ENCODE measurements at places on chromosomes 12 and 14.

- DNase-seq, result no peak
These were observed 23.0 kb downstream of the GLRX5 start for GRCh38 chr14:95557832-95558231.

DNA sequence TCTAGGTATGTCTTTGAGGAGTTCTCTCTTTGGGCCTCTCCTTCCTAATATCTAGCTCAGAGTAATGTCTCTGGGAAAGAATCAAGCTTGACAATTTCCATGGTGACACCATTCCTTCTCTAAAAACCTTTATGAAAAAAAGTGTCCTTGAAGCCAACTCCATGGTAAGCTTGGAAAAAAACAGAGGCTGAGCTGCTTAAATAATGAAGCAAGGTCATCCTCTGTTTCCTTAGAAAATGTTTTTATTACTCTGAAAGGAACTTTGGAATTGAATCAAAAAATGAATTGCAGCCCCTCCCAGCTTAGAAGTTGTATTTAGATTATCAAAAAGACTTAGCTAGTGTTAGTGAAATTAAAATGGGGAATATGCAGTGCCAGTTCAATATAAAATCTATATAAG lies 166.1 kb upstream of the KITLG start:
- DNase-seq, result no peak

GRCh38 chr14:92481386-92481785 lies 32.2 kb upstream of the RIN3 start:
- no peak for DNase-seq

DNA sequence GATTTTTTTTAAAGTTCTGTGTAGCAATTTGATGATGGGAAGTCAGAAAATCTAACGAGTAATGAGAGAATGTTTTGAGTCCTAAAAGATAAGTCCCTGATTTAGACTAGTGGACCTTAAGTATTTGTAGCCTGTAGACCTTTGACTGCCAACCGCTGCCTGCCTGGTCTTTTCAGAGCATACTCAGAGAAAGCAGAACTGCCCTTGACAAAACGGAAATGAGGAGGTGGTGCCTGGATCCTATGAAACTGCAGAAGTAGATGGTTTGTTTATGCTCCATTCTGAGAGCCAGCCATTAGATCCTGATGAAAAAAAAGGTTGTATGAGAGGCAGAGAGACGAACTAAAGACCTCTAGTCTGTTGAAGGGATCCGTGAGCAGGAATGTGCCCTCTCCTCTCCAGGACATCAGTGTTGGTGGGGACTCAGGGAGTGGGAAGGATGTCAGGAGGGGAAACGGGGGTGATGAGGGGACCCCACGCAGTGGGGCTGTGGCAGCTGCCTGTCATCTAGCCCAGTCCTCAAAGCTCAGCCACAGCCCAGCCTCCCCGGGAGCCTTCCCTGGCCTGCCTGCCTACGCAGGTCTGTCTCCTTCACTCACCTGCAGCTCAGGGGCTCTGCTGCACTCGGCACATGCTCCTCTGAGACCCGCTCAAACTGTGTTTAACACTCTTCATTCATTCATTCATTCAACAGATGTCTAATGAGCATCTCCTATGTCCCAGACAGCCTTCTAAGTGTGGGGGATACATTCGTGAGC lies 447.5 kb downstream of the AACS start:
- no peak for DNase-seq

DNA sequence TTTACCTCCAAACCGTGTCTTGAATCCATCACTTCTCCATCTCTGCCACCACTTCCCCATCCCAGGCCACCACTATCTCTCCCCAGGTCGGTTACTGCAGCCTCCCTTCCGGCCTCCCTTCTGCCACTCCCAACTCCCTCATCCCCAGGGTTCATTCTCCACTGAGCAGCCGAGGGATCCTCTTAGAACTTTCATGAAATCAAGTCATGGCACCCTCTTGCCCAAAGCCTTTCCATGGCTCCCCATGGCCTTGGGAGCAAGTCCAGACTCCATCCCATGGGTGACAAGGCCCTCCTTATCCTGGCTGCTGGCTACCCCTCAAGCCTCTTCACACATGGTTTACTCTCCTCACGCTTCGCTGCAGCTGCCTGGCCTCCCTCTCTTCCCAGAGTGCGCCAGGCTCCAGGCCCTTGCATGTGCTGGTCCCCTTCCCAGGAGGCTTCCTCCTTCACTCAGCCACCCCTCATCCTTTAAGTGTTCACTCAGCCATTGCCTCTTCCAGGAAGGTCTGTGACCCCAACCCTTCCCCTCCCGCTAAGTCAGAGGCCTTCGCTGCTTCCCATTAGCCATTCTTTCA lies 17.9 kb upstream of the SH2B3 start:
- no peak for DNase-seq

GRCh38 chr12:101925935-101926334 lies 48.6 kb downstream of the DRAM1 start:
- no peak for DNase-seq

GRCh38 chr12:98062464-98063245 lies 452.7 kb upstream of the TMPO start:
- no peak for DNase-seq

GRCh38 chr12:111068290-111068689 lies 147.9 kb upstream of the MYL2 start:
- peak; percentile 22 for DNase-seq

GRCh38 chr12:107530701-107531100 lies 154.9 kb upstream of the PWP1 start:
- DNase-seq, result no peak

- DNase-seq, result no peak
These were observed 46.5 kb downstream of the PTPRO start for GRCh38 chr12:15368812-15369211.

- no peak for DNase-seq
These were observed 54.6 kb downstream of the ACTN1 start for GRCh38 chr14:68924186-68925158.

DNA sequence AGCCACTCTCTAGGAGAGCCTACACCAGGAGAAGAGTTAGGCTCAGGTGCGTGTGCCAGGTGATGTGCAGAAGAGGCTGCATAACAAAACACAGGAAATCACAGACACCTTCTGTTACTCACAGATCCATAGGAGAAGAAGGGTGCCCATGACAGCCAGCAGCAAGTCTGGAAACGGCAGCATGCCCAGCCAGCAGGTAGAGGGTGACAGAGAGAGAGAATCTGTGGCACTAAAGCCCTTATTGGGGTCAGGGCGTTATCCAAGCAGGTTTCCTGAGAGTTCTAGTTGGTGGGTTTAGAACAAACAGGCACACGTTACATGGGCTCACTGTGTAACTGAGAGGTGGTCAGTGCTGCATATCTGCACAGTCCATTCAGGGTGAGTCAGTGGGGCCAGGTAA lies 14.9 kb upstream of the SLC8A3 start:
- no peak for DNase-seq

GRCh38 chr12:50219544-50219943 lies 52.4 kb upstream of the CERS5 start:
- no peak for DNase-seq

- no peak for DNase-seq
These were observed 35.4 kb upstream of the SPPL3 start for GRCh38 chr12:120939523-120939922.

DNA sequence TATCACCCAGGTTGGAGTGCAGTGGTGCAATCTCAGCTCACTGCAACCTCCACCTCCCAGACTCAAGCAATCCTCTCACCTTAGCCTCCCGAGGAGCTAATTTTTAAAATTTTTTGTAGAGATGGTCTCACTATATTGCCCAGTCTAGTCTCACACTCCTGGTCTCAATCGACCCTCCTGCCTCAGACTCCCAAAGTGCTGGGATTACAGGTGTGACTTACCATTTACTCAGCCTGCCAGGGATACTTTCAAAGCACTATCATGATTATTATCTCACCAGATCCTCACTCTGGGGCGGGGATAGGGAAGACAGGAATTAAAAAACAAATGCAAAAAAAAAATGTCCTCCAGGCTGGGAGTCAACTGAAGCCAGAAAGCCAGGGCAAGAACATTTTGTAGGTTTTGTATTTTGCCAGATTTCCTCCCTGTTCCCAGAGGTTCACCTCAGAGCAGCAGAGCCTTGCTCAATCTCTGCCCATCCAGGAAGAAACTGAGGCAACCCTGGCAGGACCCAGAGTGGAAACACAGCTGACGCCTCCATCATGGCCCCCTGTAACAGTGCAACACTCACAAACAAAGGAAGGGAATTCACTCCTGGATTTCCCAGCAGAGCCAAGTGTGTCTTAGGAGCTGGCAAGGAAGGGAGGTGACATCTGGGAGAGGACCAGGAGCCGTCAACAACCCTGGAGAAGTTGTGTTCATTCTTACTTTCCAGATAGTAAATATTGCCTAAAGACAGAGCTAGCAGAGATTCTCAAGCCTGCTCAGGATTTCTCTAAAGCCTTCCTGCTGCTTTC lies 73.9 kb downstream of the IRF2BPL start:
- DNase-seq, result no peak

DNA sequence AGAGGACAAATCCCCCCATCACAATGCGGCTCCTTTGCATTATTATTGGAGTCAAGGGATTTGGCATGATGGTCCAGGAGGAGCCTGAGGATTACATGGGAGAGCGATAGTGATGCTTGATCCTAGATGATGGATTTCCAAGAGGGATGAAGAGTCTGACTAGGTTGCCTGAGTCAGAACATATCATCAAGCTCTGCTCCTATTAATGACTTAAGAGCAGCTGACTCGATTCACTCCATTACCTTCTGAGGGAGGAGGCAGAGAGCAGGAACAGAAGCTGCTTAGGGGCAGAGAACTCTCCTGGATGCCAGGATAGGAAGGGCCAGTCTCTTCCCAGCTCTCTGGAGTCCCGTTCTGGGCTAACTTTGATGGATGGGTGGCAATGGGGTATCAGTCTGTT lies 54.0 kb upstream of the CISTR start:
- DNase-seq, result no peak

- DNase-seq, result no peak
These were observed 1026.6 kb upstream of the TMEM132C start for GRCh38 chr12:127240249-127240929.

DNA sequence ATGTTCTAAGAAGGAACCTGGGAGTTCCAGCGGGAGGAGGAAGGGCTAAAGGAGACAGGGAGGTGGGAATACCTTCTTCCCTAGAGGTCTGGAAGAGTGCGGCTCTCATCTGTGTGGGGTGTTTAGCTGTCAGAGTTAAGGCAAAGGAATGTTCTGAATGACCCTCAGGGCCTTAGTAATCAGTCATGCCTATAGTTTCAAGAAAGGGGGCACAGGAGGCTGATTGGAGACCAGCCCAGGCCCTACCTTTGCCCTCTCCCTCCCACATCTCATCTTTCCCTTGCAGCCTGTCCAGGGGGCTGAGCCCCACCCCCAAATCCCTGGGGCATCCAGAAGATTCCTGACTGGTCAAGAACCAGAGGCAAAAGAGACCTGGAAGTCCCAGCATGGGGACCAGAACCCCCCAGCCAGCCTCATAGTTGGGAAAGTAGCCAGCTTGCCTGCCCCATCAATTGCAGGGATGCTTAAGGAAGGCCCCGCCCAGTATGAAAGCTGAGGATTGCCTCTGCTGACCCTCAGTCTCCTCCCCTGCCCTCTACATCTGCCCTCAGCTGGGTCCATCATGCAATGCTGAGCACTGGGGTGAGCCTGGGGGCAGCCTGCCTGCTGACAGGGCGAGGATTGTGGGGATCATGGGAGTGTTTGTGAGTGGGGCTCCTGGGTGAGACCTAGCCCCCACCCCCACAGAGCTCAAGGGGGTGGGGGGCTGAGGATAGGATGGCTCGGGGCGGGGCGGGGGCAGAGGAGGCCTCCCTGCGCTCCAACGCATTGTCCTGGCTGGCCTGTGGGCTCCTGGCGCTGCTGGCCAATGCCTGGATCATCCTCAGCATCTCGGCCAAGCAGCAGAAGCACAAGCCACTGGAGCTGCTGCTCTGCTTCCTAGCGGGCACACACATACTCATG lies 1.8 kb downstream of the GPR162 start:
- DNase-seq, result no peak

- DNase-seq, result no peak
These were observed 5.4 kb downstream of the STON2 start for GRCh38 chr14:81394739-81395138.

DNA sequence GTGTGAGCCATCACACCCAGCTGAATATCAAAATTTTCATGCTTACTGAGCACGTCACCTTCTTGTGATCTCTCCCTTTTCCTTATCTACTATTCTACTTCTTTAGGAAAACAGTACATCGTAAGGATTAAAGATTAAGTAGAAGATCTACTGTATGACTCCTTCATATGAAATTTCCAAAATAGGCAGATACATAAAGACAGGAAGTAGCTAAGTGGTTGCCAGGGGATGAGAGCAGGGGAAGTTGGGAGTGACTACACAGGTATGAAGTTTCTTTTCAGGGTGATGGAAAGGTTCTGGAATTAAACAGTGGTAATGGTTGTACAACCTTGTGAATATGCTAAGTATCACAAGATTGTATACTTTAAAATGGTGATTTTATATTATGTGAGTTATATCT lies 36.5 kb upstream of the CERS5 start:
- DNase-seq, result no peak

DNA sequence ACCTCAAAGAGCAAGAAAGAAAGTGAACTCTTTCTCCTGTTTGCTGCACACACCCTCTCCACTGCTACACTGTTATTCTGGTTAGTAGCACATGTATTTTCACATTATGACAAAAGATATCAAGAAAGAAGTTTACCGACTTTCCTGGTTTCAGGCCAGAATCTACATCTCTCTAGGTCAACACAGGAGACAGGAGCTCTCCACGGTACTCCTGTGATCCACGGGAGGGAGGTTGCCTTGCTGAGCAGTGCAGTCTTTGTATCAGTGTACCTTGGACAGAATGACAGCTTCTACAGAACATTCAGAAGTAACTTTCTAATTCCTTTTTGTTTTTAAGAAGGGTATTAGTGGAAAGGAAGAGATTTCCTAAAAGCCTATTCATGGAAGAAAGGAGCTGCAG lies 805.6 kb downstream of the NRXN3 start:
- no peak for DNase-seq

GRCh38 chr14:105910426-105910825 lies 384.0 kb downstream of the TMEM121 start:
- no peak for DNase-seq

DNA sequence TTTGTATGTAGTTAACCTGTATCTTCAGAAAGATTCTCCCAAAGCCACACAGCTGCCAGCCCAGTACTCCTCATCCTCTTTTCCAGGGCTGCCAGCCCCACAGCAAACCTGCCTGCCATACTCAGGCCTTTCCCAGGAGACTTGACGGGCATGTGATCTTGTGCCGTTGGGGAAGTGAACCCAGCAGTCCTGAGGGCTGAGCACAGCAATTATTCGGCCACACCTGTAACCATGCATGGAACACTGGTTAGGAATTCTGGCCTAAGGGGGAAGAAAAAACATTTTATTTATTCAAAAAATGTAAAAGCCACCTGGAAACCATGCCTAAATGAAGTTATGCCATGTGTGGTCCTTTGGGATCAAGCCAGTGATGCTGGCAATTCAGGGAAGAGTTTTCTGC lies 145.3 kb downstream of the GRIN2B start:
- DNase-seq, result no peak
